ENCODE measurements at places on chromosomes 16 and 17.

DNA sequence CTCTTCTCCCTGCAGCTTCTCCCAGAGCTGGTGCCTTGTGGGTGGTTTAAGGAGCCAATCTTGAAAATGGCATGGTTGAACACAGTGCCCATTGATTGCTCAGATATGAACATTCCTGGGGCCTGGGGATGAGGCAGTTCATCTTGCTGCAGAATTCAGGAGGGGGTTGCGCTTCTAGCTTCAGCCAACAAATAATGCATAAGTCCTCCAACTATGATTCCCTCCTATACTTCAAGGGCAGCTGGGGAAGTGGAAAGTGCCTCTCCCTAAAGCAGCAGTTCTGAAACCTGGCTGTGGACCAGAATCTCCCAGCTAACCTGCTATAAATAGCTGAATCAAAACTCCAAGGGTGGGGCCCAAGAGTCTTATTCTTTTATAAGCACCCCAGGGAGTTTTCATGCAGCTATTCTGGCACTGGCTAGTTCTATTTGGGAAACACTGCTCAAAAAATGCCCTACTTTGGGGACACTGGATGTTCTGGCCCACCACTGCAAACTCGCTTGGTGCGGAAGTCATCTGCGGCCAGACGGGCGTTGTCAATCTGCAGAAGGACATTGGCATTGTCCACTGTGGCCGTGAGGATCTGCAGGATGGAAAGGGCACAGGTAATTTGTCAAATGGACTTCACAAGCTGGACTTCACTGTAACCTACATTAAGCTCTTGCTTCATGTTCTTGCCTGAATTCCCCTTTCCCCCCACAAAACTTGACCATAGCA is 130.3 kb downstream of the CCDC144A start:
- no peak for DNase-seq

DNA sequence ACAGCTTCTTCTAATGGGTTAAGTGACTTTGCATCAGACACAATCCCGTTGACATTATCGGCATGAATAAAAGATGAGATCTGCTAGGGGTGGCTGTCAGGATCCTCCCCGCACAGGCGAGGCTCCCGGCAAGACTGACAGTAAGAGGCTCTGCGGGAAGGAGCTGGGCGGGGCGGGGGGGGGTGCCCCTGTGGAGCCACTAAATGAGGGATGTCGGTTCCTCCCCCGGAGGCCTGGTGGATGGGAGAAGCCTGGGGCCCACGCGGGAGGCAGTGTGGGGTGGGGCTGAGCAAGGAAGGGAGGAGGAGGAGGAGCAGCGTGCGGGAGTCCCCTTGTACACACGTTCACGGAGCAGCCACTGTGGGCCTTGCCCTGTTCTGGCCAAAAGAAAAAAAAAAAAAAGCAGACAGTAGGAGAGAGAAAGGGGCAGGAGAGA is 190.9 kb upstream of the GSE1 start:
- no peak for DNase-seq

DNA sequence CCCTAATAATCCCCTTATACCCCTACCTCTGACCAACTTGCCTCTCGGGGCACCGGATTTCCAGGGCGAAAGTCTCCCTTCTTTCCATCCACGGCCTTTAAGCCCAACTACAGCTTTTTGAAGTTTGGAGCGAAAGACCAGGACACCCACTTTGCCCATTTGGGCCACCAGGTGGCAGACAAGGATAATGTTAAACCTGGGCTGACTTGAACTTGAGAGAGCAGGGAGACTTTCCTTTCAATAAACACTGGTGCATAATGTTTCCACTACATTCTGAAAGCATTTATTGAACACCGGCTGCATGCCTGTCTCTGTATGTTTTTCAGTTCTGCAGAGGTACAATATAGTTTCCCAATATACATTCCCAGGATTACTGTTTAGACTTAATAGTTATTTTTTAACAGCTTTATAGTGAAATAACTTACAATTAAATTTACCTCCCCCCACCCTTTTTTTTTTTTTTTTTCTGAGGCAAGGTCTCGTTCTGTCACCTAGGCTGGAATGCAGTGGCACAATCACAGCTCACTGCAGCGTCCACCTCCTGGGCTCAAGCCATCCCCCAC is 6.9 kb upstream of the CES3 start:
- peak; percentile 83 for DNase-seq

GRCh38 chr17:21275047-21275578 is 9.4 kb upstream of the MAP2K3 start:
- no peak for DNase-seq

- no peak for DNase-seq
These were observed 102.6 kb downstream of the N4BP1 start for GRCh38 chr16:48507391-48507790.

- DNase-seq: no peak
These were observed 217.0 kb downstream of the CCDC182 start for GRCh38 chr17:57528058-57528451.

- DNase-seq: no peak
These were observed 34.7 kb downstream of the ANKRD40 start for GRCh38 chr17:50672831-50673551.

DNA sequence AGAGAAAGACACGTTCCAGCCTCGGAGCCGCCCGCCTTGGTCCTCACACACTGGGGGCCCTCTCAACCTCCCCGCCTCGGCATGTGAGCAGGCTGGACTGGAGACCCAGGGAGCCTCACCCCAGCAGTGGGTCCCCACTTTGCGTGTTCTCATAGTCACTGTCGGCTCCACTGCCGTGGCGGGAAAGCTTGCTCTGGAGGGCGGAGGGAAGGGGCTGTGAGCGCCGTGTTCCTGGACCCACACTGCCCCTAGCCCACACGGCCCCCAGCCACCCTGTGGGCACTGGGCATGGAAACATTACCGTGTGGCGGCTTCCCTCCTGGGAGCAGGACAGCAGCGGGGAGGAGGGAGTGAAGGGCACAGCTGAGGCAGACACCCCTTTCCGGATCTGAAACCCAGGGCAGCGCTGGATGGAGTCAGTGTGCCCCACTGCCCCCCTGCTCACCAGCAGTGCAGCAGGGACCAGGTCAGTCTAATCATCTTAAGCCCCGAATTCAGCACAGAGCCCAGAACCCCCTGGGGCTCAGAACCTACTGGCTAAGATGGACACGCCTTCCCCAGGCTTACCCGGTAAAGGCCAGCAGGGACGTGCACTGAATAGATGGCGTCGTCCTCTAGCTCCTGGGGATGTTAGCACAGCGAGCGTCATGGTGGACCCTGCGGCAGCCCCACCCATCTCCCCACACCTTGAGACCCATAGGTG is 7.2 kb downstream of the TP53I13 start:
- DNase-seq: no peak

GRCh38 chr17:80030730-80031410 is 4.8 kb downstream of the TBC1D16 start:
- no peak for DNase-seq
